ENCODE measurements at places on chromosomes 11 and 22. TPM values are rescaled to one million over a fixed set of nuclear protein-coding genes. Genes with fewer than 3 reads are reported as not detected.

DNA sequence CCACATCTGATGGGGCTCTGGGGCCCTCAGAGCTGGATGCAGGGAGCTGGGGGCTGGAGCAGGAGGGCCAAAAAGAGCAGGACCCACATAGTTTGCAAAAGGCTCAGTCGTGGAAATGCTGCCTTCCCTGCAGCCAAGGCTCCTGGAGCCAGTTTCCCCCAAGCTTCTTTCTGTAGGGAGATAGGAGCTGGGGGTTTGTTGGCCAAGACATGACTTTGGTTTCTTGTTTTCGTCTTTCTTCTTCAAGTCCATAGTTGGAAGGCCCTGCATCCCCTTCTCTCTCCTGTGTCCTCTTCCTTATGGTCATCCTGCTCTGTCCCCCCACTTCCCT is 36.3 kb downstream of the IGF2 start:
- DNase-seq: no peak

DNA sequence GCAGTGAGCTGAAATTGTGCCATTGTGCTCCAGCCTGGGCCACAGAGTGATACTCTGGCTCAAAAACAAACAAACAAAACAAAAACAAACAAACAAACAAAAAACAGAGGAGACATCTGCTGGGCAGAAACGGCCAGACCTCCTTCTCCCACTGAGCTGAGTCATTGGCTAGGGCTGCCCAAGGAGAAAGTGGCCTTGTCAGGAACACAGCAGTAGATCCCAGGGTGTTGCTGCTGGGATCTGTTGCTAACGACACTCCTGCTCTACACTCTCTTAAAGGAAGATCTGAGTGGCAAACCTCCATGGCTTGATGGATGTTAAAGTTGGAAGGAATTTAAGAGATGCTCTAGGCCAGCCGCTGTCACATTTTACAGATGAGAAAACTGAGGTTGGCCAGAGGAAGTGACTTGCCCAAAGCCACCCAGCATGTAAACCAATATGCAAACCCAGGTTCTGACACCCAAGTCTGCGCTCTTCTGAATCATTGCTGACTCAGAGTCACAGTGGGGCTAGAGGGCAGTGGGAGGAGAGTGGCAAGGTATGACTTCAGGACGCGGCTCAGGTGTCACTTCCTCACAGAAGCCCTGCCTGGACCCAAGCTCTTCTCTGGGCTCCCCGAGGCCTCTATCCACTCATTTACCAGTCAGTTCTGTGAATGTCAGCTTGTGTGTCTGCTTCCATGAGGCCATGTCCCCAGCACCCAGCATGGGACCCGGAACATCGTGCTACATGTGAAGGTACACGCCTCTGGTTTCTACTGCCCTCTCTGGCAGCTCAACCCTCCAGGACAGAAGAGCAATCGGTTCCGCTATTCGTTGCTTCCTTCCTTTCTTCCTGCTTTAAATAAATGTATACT is 11.3 kb upstream of the GDPD5 start:
- DNase-seq: peak; percentile 7

- no peak for DNase-seq
These were observed 56.8 kb downstream of the LDLRAD3 start for GRCh38 chr11:36000616-36001190.

GRCh38 chr22:38133331-38133730 is 22.8 kb upstream of the BAIAP2L2 start:
- DNase-seq: no peak

GRCh38 chr22:44404341-44405020 is 91.7 kb upstream of the SHISAL1 start:
- no peak for DNase-seq

DNA sequence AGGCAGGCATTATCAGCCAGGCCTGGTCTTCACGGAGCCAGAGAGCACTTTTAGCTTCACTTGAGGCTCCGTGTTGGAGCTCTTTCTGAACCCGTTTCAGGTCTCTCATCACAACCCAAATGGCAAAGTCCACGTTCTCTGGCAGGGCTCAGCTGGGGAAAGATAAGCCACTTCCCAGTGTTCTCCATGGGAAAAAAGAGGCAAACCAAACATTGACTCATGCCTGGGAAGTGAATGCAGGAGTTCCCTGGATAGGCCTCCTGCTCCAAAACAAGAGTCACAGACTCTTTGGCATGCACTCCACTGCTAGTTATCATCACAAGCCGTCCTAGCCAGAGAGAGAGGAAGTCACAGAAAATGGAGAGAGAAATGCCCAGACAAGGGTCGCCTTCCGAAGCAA is 11.6 kb downstream of the OPCML start:
- DNase-seq: no peak

DNA sequence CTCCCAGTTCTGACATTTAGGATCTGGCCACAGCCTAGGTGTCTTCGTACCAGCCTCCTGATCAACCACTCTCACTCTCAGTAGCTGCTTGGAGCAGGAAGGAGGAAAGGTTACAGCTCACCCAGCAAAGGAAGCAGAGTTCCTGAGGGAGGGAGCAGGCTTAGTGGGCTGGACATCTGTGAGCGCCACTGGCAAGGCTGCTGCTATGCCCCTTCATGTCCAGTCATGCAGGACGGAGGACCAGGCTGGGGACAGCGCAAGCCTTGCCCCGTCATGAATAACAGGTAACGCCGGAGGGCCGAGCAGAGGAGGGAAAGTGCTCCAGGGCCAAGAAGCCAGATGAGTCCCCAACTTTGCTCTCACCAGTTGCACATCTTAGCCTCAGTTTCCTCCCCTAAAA is 25.8 kb downstream of the TPST2 start:
- no peak for DNase-seq

DNA sequence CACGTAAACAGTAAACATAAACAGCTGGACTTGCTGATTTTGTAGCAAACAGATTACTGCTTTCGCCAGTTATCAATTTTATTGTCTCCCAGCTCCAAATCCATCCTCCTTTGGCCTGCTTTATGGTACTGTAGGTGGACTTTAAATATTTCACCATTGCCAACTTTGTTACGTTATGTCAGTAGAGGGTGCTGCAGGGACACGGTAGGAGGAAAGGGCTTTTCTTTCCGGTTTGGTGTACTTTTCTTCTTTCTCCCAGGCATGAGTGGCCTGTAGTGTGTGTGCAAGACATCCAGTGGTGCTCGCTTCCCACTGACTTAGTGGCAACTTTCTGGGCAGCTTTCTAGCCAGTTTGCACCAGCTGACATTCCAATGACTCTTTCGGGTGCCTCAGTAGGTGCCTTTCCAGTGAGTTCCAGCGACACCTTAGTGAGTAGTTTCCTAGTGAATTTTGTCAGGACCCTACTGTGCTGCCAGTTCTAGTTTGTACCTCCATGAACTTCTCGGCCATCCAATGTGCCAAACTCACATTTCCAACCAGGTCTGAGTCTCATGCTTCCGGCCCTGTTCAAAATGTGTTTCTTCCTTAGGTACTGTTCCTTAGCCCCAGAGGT is 267.6 kb upstream of the TENM4 start:
- DNase-seq: no peak

- no peak for DNase-seq
These were observed 8.0 kb upstream of the FERMT3 start for GRCh38 chr11:64198511-64198910.

GRCh38 chr11:131717616-131718015 is 347.2 kb downstream of the NTM start:
- DNase-seq: no peak

- DNase-seq: no peak
These were observed 48.2 kb downstream of the KCNC1 start for GRCh38 chr11:17782603-17783337.

Gene P4HA3
- not detected for total RNA-seq

Gene PLAAT2
- not detected for total RNA-seq

Gene DKK3
- total RNA-seq: 2.5 TPM

Gene GLYAT
- total RNA-seq: not detected

Gene KRTAP5-2
- not detected for total RNA-seq

Gene ASRGL1
- total RNA-seq: 1.9 TPM

Gene SERHL2
- 0.70 TPM for total RNA-seq

Gene IGSF9B
- 101 TPM for total RNA-seq

Gene ASCL2
- total RNA-seq: 0.29 TPM
